Posterior cingulate gyrus (tissue), 11 donors: ENCODE measurements at places on chromosomes 2 and 18.

DNA sequence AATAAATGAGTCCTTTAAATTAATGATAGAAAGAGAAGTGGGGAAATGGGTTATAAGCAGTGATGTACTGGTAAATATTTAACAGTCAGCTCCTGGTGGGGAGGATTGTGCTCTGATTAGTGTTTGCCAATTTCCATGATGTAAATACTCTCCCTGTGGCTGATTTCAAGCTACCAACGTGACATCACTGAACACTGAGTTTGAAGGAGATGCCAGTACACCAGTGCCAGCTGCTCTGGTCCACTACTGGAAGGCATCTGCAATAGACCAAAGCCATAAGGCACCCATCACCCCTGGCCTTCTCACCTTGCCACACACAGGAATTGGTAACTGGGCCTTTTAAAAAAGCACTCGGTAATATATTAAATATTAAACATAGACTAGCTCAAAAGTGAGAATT, 77.7 kb downstream of the TGOLN2 start:
- DNase-seq: no peak

GRCh38 chr18:32318581-32318980, 128.7 kb downstream of the MEP1B start:
- DNase-seq: no peak

DNA sequence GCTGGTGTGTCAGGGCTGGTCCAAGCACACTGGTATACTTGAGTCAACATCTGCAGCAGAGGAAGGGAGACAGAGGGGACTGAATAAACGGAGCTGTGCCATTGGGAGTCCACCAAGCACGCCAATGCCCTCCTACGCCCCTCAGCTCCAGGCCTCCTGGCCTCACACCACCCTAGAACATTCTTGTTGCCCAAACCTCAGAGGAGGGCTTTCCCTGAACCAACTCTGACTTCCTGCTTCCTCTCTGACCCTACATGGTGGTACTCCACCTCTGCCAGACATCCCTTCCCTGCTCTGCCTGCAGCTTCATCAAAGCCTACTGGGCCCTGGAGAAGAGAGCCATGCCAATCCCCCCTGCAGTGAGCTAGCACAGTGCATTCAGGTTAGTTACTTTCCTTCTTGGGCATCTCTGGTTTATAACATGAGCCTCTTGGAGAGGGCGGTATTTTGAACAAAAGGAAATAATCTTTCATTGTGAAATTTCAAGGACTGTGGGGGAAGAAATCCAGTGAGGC, 54.4 kb downstream of the ZBTB7C start:
- DNase-seq: no peak

DNA sequence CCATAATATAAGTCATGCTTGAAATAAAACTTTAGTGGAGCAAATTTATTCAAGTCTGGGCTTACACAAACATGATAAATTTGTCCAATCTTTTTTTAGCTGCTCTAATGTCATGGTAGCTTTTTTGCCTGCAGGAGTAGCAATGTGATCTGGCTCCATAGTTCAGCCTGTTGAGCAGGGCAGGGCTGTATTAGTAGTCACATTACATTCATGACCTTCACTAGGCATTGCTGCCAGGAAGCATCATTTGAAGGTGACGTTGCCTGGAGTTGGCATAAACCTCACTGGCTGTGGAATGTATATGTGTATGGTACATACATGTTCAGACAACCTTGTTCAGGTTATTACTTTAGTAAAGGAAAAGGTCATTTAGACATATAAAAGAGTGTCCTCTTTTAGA, 76.6 kb downstream of the CCDC85A start:
- no peak for DNase-seq

- DNase-seq: no peak
Measured at GRCh38 chr2:152234277-152234676, 58.7 kb upstream of the STAM2 start.

- DNase-seq: no peak
Measured at GRCh38 chr2:86049529-86049928, 56.2 kb downstream of the POLR1A start.

DNA sequence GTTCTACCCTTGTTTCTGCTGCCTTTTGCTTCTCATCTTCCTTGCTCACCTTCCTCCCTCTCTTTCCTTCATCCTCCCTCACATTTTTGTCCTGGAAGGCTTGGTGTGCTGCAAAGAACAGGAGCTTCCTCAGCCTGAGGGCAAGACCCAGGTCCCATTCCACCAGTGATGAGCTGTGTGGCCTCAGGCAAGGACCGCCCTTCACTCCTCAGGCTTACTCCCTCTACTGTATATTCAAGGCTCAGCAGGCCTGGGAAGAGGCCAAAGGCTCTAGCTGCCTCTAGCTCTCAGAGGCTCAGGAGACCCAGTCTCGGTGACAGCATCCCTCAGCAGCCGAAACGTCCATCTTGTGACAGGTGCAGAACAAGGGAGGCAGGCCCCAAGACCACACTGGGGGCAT, 97.5 kb downstream of the MRO start:
- DNase-seq: no peak

DNA sequence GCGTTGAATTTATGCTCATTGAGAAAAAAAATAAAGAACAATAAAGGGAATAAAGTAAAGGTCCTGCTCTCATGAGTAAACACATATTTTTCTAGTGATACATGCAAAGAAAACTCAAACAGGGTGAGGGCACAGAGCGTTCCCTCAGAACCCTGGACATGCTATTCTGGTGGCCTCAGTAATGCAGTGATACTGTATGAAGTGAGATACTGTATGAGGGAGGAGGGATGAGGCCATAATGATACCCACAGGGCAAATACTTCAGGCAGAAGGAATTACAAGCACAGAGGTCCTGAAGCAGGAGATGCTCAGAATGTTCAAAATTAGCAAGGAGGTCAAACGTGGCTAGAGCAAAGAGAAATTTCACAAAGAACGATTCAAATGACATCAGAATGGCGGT, 28.4 kb upstream of the RNU4ATAC start:
- no peak for DNase-seq

DNA sequence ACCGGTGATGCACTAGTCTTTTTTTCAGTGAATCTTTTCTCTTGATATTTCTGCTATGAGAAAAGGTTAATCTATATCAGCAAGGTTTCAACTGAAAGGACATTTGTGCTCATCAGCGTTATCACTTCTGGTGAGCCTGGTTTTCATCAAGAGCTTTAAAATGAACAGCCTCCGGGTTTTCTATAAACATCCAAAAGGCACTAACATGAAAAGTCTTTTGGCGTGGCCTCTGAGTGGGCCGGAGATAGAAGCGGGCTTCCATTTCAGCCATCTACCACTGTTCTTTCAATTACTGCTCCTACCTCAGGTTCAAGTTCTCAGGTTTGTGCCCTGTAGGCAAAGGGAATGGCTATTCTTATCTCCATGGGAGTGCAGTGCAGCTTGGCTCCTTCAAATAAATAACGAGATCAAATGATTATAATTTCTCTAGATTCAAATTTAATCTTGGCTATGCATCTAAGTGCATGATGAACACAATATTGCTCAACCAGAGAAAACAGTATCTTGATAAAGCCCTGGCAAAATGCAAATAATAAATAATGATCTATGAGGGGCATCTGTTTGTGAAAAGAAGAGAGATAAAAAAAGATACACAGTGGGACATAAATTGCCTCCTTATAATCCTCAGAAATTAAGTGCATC, 314.8 kb downstream of the CDH2 start:
- no peak for DNase-seq

DNA sequence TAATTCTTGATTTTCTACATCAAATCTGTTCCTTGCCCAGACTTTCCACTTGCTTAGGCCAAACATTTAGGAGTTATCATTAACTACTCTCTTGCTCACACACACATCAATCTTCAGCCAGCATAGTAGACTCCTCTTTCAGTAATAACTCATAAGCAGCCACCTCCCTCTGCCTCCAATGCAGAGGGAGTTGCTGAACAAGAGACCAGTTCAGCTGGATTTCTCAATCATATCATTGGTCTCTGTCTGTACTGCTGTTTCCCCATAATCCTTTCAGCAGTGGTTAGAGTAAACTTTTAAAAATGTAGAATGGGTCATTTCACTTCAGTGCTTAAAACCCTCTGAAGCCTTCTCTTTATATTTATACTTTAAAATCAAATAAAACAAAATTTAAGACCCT, 112.9 kb downstream of the SLC39A10 start:
- no peak for DNase-seq

- peak; percentile 93 for DNase-seq
Measured at GRCh38 chr2:64453770-64454385, at the start of gene LGALSL. Gene LGALSL (plus strand): TSS chr2:64454162. CDS start chr2:64454546, 384 bp downstream.

DNA sequence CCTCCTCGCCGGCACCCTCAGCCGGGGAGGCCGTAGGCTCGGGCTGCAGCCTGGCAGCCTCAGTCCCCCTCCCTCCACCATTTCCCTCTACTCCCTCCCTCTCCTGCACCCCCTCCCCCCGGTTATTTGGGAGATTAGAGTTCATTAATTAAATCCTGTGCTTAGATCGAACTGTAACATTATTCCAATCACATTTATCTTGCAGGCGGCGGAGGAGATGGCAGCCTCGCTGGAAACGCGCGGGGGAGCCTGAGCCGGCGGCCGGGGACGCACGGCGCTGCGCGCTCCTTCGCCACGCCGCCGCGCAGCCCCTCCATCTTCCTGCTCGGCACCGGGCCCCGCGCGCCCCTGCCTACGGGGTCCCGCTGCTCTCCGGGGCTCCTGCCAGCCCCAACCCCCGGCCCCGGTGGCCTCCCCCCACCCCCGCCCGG, at the start of gene ST8SIA3:
Gene ST8SIA3 (plus strand): TSS at position 287 of the 431 bp plus-strand sequence. CDS start 290 bp downstream, outside the sequence.
- peak; percentile 29 for DNase-seq

DNA sequence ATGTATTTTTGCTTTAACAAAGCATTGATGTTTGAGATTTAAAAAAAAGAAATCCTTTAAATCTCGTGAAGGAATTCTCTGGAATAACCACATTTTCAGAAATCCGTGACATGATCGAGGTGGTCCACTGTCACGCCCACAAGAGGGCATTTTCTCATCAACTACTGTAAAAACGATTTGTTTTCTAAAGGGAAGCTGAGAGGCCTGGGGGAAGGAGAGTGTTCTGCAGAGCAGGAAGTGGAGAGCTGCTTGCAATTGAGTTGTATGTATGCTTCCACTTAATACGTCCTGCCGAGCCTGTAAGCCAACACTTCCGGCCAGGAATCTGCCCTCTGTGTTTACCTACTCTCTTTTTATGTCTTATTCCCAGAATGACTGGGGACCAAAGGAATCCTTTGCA, 19.4 kb downstream of the KLHL29 start:
- no peak for DNase-seq

DNA sequence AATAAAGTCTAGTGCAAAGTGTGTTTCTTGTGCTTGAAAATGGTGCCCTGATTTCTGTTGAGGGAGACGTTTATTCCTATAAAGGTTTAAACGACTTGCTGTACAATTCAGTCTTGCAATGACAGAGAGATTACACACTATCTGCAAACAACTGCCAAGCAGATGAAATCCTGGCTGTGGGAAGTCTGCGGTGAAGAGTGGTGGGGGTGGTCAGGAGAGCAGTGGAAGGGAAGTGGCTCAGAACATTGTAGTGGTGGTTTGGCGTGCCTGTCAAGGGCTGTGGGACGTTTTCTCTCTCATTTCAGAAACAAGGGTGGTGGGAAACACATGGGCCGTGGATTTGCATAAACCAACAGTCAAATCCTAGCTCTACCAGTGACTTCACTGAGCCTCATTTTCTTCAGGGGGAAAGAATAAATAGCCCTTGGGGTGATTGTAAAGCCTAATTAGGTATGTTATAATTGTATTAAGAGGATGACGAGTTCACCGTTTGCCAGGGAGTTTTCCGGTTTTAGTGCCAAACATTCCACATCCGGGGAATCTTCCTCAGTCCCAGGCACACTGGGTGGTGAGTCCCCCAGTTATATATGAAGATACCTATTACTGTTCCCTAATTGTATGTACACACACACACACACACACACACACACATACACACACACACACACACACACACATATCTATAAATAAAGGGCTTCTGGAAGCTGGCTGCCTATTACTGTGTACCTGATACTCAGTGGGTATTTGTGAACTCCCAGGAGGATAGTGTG, 115.0 kb downstream of the SPTBN1 start:
- no peak for DNase-seq

- DNase-seq: no peak
Measured at GRCh38 chr18:69528435-69528834, 127.7 kb downstream of the DOK6 start.

DNA sequence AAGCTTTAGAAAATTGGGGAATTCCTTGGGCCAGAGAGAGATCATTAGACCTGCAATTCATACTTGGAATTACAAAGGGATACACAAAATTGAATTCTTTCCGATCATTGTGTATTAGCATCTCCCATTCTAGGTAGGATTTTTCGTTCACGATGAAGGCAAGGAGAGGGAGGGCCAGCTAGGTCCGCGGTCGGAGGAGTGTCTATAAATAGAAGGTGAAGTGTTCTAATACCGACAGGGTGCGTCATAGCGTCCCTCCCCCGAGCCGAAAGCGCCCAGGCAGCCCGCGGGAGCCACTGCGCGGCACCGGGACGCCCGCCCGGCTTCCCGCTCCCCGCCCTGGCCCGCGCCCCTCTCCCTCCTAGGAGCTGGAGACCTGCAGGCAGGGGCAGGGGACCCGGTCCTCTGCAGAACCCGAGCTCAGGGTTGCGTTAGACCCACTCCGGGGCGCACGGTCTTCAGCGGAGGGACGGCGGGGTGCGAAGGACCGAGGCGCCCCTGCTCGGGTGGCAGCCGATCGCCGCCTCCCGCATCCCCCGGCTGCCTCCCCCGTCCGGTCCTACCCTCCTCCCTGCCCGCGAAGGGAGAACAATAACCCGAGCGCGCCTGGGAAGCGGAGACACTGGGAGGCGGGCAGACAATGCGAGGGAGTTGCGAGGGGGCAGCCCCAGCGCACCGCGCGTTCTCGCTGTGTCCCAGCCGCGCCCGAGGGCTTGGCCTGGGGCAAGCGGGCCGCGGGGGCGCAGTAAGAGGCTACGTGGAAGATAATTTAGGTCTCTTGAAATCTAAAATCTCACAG, 114.2 kb upstream of the SERTAD2 start:
- peak; percentile 77 for DNase-seq

GRCh38 chr2:228688007-228688645, 506.6 kb upstream of the SPHKAP start:
- DNase-seq: no peak
